ENCODE measurements at places on chromosomes 6 and 20.

DNA sequence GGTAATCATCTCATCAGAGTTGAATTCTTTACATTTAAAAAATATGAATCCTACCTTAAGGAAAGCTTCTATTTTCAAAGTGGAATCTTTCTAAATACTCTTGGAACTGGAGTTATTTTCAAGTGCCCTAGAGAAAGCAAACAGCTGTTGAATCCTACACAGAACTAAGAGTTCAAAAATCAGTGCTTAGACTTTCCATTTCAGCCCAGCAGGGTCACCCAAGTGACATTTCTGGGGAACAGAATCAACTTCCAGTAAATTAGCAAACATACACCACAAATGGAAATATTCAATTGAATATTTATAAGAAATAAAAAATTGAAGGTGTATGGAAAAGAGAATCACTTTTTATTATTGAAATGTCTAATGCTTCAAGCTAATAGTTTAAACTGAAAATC, 427.7 kb upstream of the NOX3 start:
- DNase-seq, result no peak

DNA sequence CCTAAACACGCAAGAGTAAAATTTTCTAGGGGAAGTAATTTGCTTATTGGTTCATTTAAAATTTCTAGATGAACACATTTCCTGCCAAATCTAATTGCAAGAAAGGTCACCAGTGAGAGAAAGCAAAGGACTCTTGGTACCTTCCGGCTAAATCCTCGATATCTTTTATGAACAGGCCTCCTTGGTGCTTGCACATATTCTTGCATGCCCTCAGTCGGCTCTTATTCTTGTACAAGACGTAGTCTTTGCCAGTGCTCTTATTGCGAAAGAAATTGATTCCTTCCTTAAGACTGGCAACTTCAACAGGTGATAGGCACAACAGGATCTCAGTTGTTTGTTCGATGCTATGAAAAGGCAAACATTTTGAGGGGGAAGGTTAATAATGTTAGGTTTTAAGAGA, 141.7 kb upstream of the CARMIL1 start:
- no peak for DNase-seq

GRCh38 chr6:107870381-107870780, 46.3 kb upstream of the SCML4 start:
- DNase-seq, result no peak

- no peak for DNase-seq
Observed at GRCh38 chr6:6701864-6702263, 113.3 kb downstream of the LY86 start.

DNA sequence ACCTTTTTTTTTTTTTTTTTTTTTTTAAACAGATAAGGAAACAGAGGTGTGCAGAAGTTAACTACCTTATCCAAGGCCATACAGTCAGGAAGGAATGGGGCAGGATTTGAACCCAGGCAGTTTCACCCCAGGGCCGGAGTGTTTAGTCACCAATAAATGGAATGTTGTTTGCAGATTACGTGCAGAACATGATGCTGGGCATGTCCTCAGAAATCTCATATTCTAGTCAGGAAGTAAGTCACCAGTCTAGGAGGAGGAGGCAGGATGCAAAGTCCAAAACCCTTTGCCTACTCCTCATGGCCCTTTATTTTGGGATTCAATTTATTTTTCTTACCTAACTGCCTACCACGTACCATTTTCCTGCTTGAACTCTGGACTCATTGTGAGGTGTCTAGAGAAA, 57.1 kb upstream of the LRRC1 start:
- no peak for DNase-seq

DNA sequence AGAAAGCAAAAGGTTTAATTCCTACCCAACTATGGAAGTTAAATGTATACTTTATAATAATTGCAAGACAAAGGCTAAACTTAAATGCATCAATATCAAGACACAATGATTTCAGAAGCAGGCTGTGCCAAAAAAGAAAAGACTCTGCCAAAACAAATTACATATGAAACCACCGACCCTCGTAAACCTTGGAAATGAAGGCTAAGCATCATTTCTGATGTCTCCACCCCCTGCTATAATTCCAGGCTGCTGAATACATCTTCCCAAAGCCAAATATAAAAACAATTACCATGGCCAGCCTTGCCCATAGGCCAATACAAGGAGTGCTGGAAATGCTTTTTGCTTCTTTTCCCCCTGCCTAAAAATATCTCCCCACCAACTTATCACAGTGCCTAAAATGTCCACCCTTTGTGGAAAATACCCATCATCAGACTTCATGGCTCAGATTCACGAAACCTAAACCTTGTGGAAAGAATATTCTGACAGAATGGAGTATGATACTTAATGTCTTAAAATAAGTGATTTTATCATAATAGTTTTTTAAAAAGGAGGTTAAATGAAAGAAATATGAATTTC, 37.4 kb downstream of the RCAN2 start:
- DNase-seq, result no peak

GRCh38 chr6:87905101-87905641, 142.5 kb upstream of the SPACA1 start:
- no peak for DNase-seq

- DNase-seq, result no peak
Observed at GRCh38 chr6:117371492-117371891, 54.2 kb downstream of the ROS1 start.

GRCh38 chr6:90365002-90365401, 68.4 kb upstream of the BACH2 start:
- DNase-seq, result no peak

DNA sequence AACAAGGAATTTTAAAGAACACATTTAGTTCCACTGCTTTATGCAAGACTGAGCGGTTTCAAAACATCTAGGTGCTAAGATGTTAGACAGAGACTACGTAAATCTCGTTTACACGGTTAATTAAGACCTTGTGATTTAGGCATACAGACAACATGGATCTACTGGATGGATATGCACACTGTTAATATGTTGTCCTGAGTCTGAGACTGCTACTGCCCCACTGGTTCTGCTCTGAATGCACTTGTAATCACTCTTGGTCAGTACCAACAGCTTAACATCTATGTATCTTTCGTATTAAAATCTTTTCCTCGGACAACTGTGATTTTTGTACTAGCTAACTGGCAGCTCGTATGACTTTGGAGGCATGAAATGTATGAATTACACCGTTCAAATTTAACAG, 3.1 kb downstream of the MAN1A1 start:
- DNase-seq, result no peak

GRCh38 chr6:47179286-47179685, 130.4 kb downstream of the TNFRSF21 start:
- DNase-seq, result no peak

- DNase-seq, result no peak
Observed at GRCh38 chr6:121112356-121112755, 221.9 kb downstream of the TBC1D32 start.

DNA sequence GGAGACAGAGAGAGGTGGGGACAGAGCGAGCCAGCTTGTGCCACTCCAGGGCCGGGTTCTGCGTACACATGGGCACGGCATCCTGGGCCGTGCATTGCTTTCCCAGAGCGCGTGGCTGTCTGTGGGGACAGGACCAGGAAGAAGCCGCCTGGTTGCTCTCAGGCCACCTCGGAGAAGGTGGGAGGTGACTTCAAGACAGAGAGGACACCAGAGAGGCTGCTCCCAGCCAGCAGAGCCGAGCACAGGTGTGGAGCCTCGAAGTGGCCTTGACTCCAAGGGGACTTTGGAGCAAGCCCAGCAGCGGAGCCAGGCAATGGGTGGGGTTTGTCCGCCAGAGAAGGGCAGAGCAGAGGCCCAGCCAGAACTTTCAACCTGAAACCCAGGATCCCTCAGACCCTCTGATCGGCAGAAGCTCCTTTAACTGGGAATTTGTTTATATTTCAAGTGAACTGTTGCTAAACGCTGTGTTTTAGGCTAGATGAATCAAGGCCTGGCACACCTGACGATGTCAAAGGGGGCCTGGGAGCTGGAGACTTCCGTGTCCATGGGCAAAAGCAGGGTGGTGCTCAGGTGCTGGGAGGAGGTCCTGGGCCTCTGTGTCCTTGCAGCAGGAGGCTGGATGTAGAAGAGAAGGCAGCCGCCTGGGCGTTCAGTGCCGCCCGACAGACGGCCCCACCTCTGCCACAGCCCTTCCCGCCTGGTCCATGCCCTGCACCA, 262.1 kb downstream of the DLL1 start:
- DNase-seq, result no peak

DNA sequence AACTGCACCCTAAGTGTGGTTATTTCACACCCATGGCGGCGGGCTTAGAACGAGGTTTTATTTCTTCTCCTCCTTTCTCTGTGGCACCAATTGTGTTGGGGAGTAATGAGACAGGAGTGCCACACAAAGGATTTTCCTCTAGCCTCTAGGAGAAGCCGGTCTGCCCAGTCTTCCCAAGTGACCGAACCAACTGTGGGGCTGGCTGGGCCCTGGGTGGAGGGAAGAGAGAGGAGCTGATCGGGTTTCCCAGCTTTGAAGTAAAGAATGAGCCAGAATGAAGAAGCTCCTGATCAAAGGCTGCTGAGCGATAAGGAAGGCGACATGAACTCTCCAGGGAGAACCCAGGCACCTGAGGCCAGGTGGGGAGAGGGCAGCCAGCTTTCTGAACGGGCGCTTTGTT, 616.0 kb upstream of the BTBD3 start:
- no peak for DNase-seq

DNA sequence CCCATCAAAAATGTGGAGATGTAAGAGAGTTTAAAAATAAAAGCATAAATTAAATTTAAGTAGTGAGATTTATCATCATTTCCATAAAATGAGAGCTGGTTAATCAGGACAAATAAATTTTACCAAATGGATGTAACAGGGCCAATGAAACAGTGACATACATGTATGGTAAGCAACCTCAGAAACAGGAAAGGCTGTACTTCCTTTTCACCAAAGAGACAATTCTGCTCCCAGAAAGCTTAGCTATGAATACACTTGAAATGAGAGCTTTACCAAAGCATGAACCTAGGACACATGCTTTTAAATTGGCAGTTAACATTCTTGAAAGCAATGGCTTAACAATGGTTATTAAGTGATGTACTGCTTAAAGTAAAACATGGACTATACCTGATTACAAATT, 12.1 kb upstream of the UBE2J1 start:
- DNase-seq, result no peak

Data from activated CD8-positive, alpha-beta memory T cell treated with anti-CD3 and anti-CD28 coated beads, Interleukin-2, amount 50 U/mL, for 4 hours (primary cell).